ENCODE measurements at places on chromosomes 5 and 9. TPM values are rescaled to one million over a fixed set of nuclear protein-coding genes. Genes with fewer than 3 reads are reported as not detected.

Gene CCDC180
- 2.6 TPM for total RNA-seq

Gene SMIM33
- total RNA-seq: 1.1 TPM

Gene IL9
- not detected for total RNA-seq

Gene CENPH
- total RNA-seq: 40.0 TPM

Gene ATG12
- total RNA-seq: 48.2 TPM

Gene SLC25A2
- total RNA-seq: 0.42 TPM

Gene NUP155
- total RNA-seq: 47.5 TPM

Gene DAB2IP
- not detected for total RNA-seq

GRCh38 chr5:142395334-142395733, 70.5 kb upstream of the SPRY4 start:
- DNase-seq: no peak

DNA sequence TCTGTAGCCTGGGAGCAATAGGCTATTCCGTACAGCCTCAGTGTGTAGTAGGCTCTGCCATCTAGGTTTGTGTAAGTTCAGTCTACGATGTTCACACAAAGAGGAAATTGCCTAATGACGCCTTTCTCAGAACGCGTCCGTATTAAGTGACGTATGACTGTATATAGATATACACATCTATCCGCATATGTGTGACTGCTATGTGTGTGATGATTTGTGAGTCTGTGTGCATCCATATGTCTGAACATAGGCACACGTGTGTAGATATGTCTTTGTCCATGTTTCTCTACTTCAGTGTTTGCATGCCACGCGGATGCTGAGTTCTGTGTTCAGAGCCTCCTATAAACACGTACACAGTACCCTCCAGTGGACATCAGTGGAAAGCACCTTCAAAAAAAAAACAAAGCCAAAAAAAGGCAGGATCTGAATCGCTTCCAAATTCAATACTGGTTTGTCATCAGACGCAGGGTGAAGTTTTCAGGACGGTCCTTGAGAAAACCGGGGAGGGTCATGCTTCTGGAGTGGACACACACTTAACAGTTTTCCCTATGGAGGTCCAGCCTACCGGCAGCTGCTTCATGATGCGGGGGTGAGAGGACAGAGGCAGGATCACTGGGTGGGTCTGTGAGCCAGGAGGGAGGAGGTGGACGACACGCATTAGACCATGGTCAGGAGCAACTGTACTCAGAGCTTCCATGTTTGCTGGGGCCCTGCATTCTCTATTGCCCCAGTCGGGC, 29.5 kb upstream of the ALDH1B1 start:
- DNase-seq: peak; percentile 41

DNA sequence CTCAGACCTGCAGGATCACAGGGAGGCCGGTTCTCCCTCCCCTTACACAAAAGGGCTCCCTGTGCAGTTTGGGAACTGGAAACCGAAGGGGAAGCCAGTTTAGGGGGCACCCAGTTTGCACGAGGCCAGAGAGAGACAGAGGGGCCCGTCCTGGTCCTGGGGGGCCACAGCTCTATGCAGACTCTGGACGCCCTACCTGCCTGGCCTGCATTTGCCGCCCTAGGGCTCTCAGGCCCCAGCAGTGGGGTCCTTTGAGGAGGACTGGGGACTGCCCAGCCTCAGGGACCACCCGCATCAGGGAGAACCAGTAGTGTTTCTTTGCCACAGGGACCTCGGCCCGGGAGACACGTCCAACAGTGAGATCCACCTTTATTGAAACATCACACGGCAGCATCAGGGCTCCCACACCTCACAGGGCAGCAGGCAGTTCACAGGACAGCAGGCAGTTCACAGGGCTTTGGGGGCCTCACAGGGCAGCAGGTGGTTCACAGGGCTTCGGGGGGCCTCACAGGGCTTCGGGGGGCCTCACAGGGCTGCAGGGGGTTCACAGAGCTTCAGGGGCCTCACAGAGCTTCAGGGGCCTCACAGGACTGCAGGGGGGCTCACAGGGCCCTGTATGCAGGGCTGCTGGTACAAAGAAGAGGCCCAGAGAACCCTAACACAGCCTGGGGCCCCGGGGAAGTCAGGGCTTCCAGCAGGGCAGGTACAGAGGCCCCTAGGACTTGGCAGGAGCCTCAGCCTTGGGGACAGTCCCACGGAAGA, 648 bp upstream of the NSMF start:
- no peak for DNase-seq

- DNase-seq: no peak
Observed at GRCh38 chr5:154850255-154851062, at the start of gene FAXDC2. Gene FAXDC2 (minus strand): TSS chr5:154850603. CDS start chr5:154838178, 12,425 bp downstream.

DNA sequence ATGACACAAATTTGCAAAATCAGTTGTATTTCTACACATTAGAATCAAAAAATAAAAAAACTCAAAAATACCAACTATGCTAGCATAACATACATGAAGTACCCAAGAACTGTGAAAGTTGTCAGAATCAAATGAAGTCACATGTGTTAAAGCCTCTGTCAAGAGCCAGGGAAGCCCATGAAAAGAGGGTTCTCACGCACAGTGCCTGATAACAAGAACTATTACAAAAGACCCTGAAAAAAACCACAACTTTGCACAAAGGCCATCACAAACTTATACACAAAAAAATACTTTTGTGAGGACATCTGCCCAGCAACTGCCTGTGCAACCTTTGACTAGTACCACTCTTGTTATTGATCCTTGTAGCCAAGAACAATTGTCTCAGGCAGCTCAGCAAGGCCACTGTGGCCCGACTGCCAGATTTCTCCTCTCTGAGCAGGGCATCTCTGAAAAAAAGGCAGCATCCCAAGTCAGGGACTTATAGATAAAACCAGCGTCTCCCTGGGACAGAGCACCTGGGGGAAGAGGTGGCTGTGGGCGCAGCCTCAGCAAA, 28.9 kb upstream of the HNRNPA0 start:
- DNase-seq: no peak

DNA sequence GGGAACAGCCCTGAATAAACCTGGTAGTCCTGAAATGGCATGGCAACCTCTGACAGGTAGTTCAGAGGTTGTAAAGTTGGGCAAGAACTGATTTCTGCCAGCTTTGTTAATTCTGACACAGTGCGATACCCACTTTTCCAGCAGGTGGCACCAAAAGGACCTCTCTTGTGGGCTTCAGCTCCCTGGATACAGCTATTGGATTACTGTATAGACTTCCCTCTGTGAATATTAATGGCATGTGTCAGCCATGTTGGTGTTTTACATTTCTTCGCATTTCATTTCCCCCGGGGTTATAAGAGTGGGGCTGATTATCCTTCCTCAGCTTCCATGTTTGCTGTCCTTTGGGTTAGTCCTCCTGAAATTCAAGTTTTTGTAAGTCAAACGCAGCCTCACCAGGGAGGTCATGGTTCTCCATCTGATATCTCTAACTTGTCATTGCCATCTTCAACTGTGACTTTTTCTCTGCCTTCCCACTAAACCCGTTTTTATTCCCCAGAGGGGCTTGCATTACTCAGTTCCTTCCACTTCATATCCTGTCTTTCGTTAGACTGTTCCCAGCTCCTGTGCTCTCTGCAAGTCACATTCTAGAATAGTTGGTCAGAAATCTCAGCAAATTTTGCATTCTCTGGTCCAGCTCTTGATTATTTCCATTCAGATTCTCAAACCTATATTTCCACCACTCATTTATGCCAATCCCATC, 135.6 kb downstream of the LIFR start:
- DNase-seq: peak; percentile 46

GRCh38 chr9:12065050-12065449, 628.1 kb upstream of the TYRP1 start:
- DNase-seq: no peak

GRCh38 chr5:138706655-138707480, 46.4 kb upstream of the CTNNA1 start:
- no peak for DNase-seq

DNA sequence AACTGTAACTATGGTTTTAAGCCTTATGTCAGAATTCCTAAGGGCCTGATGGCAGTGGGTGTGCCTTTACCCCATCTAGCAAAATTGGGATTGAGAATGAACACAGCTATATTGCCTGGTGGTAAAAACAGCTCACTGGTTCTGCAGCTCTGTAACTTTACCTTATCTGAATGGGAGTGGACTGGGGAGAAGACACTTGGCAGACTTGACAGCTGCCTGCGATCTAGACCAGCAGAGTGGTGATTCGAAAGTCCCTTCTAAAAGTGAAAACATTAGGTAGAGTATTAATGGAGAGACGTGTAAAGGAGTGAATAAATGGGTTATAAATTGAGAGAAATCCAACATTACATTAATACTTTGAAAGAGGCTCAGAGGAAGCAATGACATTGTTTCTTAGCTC, 289.1 kb upstream of the EDIL3 start:
- no peak for DNase-seq

DNA sequence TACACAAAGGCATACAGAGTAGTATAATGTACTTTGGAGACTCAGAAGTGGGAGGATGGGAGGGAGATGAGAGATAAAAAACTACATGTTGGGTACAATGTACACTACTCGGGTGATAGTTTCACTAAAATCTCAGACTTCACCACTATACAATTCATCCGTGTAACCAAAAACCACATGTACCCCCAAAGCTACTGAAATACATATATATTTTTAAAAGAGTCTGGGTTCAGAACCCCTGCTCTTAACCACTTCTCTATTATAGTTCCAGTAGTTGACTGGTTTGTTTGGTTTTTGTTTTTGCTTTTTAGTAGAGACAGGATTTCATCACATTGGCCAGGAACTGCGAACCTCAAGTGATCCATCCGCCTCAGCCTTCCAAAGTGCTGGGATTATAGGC, 22.6 kb downstream of the SGTB start:
- DNase-seq: no peak

DNA sequence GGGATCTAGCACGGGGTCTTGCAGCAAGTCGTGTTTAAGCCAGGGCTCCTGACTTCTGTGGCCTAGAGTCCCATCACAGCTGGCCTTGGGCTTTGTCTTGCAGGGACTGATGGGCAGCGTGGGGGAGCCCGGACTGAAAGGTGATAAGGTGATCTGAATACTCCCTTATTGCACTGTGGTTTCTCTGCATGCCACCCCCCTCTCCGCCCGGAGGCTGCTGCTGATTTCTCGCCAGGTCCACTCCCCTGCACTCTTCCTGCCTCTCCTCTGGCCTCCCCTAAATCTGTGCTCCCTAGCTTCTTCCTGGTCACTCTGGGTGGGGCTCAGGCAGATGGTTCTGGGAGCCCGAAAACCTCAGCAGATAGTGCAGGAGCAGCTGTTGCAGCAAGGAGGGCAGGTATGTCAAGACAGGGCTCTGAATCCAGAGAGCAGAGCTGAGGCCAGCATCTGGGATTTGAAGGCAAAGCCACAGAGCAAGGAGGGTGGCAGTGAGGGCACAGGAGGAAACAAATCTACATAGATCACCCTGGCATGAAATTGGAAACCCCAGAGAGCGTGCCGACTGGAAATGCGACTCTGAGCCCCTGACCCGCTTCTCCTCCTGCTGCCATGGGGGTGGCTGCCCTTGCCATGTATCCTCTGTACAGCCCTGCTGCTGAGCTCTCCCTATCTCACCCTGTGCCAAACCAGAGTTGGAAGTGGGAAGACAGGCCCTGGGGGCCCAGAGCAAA, 76.5 kb downstream of the COL27A1 start:
- DNase-seq: no peak

- DNase-seq: peak; percentile 76
Observed at GRCh38 chr5:172173564-172174153, 14.4 kb downstream of the STK10 start.

- DNase-seq: no peak
Observed at GRCh38 chr9:76390656-76391055, 3.6 kb downstream of the RFK start.

DNA sequence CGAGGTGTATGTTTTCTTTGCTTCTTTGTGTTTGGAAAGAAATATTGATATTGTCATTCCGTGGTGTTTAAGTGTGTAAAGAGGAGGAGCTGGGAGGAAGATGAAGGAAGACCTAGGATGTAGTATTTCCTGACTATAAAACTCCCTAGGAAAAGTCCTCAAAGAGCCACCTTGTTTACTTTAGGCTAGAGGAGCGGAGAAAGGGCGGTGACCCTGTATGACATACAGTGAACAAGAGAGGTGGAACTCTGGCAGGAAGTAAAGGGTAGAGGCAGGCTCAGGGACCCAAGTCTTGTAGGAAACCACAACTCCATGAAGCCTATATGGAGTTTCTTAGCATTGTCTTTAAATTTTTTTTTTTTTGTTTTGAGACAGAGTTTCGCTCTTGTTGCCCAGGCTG, 303.9 kb downstream of the DOCK8 start:
- DNase-seq: no peak

DNA sequence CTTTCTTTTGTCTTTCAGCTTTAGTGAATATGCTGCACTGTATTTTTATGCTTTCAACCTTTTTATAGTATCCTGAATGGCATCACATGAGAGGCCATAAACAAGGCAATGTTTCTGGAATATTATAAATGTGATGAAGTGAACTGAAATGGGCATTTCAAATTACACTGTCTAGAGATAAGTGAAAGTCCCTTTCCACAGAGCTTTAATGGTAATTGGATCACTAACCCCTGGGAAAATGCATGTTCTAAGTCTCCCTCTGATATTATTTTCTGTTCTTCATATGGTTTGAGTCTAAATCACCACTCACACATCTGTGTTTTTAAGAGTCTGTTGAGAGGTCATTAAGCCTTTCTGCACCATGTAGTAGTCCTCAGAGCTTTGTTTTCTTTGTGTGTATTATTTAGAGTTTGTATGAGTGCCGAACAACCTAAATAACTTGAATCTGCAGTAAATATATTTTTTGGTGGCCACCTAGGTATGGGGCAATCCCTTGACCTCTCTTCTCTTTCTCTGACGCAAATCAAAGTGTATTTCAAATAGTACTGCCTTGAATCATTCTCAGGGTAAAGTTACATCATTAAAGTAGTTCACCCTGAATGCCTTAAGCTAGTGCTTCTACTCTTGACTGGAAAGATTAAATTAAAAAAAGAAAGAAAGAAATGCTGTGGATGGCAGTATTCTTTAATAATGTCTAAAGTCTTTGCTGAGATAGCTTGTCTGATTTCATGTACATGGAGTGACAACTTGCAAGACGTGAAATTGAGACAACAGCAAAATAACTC, 1931.0 kb upstream of the CDH6 start:
- no peak for DNase-seq

DNA sequence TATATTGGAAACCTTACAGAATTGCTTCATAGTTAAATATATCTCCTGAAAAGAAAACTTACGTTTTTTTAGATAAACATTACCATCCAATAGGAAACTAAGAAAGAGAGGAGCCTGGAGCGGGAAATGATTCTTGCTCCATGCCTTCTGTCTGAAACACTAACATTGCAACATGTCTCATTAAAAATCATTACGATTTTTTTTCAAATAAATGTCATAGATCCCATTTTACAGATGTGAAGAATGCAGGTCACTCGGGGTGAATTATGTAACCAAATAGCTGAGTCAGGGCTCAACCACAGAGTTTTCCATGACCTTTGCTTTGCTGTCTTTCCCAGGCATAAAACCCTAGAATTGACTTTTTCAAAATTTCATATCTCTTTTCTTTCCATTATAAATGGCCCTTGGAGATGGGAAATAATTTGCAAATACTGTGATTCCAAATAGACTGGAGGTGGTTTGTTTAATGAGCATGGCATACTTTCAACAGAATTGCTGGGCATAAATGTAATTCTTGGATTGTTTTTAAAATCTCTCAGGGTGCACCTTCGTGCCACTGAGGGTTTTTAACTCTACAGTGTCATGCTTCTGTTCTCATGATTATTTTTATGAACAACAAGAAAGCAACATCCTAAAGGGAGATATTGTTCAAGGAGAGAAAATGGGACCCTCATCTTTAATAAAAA, 302.8 kb downstream of the EBF1 start:
- DNase-seq: no peak

All from activated CD4-positive, alpha-beta T cell treated with anti-CD3 and anti-CD28 coated beads, Interleukin-2, amount 10 ng/mL, durations not matched to agents 7 days and 5 days (primary cell).